Right renal cortex interstitium (tissue), 3 donors: ENCODE measurements at places on chromosomes 12 and 14.

DNA sequence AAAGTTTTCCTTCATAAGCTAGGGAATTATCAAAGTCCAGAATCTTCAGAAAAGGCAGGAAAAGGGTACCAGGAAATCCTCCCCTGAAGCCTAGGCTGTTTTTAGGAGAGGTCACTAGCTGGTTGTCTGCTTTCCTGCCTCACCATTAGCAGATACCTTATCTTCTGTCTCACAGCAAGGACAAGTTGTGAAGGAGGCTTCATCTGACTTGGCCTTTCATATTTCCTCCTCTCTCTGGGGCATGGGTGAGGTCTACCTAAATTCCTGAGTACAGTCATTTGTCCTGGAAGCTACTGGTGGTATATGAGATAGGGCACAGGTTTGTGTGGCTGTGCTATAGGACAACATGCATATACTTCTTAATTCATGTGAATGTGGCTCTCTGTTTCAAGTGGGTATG lies 2.3 kb downstream of the FOXJ2 start:
- DNase-seq = no peak

GRCh38 chr12:11630046-11630706 lies 19.3 kb upstream of the ETV6 start:
- no peak for DNase-seq

DNA sequence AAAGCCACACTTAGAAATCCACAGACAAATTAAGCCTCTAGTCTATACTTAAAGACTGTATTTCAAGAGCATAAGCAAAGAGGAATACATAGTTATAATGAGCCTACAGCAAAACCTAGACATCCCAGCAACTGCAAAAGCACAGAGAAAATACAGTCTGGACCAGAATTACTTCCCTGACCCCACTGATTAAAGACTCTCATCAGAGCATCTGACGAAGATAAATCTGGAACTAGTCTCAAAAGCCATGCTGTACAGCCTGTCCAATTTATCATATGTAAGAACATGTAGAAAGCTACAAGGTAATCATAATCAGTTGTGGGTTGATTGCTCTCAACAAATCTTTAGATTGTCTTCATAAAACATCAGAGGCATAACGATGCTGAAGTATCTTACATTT lies 285.1 kb upstream of the CAND1 start:
- DNase-seq = no peak

DNA sequence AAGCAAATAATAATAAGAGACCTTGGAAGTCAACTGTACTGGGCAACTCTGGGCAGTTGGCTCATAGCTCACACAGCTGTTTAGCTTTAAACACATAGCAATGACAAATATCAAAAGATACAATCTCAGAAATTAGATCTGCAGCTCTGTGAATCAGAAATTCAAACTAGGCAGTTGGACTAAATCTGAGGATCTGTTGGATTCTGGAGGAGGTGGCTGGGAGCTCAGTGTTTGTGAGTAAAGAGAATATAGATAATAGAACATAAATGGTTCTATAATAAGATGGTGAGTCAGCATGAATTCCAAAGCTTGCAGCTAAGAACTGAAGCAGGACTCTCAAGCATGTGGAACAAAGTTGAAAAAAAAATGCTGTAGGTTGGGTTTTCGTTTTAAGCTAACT lies 1949.4 kb upstream of the SEL1L start:
- DNase-seq = no peak

GRCh38 chr12:10241727-10242126 lies 29.1 kb downstream of the GABARAPL1 start:
- no peak for DNase-seq

- DNase-seq = no peak
These were observed 109.1 kb upstream of the MAX start for GRCh38 chr14:65211341-65211987.

GRCh38 chr14:55107766-55108554 lies 21.1 kb upstream of the LGALS3 start:
- DNase-seq = no peak

GRCh38 chr14:90296641-90297040 lies 35.1 kb downstream of the NRDE2 start:
- no peak for DNase-seq

GRCh38 chr12:4819654-4820053 lies 90.1 kb upstream of the KCNA1 start:
- DNase-seq = no peak

- DNase-seq = no peak
These were observed 29.4 kb upstream of the DENND5B start for GRCh38 chr12:31620311-31620710.

DNA sequence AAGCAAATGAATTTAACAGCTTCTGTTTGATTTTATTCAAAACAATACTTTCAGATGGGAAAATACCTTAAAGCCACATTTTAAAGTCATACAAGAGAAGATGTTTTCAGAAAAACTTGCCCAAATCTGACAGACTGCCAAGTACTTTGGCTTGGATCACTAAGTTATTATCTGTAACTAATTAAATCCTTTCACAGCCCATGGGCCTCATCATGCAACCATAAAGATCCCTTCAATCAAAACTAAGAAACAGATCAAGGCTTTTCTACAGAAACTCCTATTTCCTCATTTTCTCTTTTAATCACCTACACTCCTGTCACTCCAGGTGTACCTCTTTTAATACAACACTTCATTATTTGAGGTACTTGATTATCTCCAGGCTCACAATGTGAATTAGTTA lies 28.1 kb downstream of the BLTP3B start:
- no peak for DNase-seq

DNA sequence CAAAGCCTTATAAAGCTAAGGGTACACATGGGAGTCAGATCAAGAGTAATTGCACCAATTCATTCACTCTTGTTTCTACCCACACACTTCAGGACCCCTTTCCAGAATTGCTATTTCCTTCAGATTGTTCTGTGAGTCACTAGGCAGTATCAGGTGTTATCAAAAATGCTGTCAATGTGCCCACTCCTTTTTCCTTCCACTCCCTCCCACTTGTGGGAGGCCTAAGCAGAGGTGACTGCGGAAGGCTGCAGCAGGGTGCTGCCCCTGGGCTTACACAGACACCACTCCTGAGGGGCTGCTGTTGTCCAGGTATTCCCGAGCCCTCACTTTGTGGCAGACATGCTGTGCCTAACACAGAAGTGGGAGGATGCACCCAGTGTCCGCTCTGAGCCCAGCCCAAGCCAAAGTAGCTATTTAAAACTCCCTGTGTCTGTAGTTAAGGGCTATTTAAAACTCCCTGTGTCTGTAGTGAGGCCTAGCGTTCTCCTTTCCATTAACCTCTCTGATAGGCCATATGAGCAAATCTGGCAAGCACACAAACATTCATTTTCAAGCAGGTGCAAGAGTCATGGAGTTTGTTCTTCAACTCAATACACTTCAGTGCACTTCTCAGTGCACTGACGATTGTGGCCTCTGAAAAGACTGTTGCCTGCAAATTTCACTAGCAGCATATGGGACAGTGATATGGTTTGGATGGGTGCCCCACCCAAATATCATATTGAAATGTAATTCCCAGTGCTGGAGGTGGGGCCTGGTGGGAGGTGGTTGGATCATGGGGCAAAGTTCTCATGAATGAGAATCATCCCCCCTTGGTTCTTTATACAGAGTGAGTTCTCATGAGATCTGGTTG lies 117.8 kb downstream of the PHLDA1 start:
- DNase-seq = no peak

DNA sequence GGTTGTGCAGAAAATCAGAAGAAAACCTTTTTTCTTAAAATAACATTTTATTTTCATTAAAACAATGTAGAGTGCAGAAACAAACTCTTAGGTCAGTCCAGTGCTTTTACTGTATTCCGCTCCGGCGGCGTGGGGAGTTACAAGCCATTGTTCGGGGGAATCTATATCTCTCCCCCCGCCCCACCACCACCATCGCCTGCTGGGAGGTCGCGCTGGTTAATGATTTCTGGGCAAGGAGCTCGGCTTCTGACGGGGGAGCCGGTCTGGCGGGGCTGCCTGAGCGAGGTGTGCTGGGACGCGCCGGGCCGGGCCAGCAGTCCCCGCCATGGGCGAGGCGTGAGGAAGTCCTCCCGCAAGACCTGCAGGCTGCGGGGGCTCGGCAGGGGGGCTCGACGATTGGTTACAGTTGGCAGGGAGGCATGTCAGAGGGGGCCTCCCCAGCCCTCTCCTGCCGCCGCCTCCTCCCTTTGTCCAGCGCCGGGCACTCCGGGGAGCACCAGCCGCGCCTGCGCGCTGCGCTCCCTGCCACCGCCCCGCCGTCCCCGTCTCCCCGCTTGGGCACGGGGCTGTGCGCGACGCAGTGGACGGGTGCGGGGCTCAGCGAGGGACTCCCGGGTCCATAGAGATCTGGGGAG lies 1.0 kb upstream of the DUSP6 start:
- no peak for DNase-seq

DNA sequence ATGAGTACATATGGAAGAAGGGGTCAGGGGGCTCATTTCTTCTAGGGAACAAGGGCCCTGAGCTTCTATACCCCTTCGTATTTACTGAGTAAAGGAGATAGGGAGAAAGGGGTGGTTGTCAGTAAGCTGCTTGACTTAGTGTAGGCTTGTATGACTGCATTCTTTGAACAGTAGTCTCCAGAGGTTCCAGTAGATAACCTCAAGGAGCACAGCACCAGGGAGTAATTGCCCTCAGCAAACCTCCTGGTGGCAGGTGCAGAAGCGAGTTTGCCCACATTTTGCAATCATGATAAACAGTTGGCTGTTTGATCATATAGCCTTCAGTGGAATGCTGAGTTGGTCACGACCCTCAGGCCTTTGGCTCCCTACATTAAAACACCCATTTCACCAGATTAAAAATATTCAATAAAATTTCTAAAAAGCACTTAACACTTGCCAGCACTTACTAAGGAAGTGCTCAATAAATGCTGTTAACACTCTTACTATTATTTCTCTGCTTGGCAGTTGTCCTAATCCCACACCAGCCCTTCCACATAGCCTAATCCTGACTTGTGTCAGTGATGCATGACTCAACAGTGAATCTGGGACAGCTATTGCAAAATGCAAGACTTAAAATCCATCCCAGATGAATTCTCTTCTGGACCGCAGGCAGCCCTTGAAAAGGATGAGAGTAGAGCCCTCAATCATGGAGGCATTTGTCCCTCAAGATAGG lies 3.7 kb upstream of the DHRS4L2 start:
- DNase-seq = no peak

- DNase-seq = no peak
These were observed 5.4 kb downstream of the KIF26A start for GRCh38 chr14:104143521-104144452.

DNA sequence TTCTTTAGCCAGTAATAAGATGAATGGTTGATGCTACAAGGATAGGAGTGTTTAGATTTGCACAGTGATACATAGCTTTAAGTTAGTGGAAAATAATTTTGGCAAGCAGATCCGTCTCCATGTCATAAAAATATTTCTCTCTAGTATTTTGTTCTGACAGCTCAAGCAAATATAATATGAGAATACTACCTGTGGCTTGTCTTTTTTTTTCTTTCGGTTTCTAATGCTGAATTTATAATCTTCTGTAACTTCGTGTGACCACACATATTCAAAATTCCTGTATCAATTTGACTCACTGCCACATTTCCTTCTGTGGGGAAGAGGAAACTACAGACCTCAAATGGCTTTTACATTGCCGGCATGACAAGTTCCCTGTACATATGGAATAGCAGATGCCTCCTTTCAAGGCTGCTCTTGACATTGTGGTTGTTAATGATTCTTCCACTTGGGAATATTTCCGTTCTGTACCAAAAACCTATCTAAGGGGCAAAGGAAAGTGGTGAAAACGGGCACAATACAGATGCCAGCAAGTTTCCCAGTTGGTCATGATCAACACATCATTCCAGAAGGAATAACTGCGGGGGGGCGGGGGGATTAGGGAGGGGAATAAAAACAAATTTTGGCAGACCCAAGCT lies 103.6 kb upstream of the CCDC91 start:
- no peak for DNase-seq

DNA sequence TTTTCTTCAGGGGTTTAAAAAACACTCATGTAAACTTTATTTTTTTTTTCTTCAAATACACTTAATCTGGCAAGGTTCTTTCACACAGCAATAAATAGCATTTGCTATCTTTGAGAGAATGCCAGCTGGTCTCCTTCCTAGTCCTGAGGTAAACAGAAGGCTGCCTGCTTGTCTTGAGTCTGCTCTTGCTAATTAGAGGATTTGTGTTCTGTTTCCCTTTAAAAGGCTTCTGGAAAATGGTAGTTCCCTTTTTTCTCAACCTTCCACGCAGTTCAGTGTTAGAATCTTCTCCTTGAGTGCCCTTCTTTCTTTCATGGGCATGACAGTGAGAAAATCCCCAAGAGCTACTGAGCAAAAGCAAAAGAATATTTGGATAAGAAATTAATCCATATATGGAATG lies 92.3 kb upstream of the DCN start:
- no peak for DNase-seq

GRCh38 chr12:120940799-120941198 lies 36.6 kb upstream of the SPPL3 start:
- no peak for DNase-seq

- DNase-seq = no peak
These were observed 128.1 kb upstream of the AMIGO2 start for GRCh38 chr12:47207829-47208248.

DNA sequence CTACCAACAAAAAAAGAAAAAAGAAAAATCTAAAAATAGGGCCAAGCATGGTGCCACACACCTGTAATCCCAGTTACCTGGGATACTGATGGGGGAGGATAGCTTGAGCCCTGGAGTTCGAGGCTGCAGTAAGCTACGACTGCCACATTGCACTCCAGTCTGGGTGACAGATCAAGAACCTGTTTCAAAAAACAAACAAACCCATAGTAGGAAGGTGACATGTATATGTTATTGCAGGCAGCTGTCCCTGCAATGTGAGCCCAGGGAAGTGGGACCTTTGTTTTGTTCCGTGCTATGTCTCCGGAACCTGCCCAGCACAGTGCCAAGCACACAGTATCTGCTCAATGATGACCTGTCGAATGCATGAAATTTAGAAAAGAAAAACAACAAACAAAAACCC lies 37.2 kb upstream of the YY1 start:
- no peak for DNase-seq

DNA sequence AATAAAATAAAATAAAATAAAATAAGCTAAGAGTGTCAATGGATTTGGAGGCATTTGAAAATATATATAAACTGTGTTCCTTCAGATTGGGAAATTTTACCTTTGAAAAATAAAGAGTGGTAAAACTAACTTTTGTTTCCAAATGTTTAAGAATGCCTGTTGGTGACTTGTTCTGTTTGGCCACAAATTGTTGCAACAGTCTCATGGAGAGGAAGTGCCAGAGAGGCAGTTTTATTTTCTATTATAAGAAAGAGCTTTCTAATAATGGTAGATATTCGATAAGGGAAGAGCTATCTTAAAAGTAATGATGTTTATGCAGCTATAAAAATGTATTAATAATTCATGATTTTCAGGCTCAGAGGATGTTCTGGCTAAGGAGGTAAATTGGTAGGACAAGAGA lies 68.8 kb upstream of the MDGA2 start:
- no peak for DNase-seq

- no peak for DNase-seq
These were observed 58.0 kb downstream of the SUSD6 start for GRCh38 chr14:69669375-69669774.
